ENCODE measurements at places on chromosomes 4 and X.

DNA sequence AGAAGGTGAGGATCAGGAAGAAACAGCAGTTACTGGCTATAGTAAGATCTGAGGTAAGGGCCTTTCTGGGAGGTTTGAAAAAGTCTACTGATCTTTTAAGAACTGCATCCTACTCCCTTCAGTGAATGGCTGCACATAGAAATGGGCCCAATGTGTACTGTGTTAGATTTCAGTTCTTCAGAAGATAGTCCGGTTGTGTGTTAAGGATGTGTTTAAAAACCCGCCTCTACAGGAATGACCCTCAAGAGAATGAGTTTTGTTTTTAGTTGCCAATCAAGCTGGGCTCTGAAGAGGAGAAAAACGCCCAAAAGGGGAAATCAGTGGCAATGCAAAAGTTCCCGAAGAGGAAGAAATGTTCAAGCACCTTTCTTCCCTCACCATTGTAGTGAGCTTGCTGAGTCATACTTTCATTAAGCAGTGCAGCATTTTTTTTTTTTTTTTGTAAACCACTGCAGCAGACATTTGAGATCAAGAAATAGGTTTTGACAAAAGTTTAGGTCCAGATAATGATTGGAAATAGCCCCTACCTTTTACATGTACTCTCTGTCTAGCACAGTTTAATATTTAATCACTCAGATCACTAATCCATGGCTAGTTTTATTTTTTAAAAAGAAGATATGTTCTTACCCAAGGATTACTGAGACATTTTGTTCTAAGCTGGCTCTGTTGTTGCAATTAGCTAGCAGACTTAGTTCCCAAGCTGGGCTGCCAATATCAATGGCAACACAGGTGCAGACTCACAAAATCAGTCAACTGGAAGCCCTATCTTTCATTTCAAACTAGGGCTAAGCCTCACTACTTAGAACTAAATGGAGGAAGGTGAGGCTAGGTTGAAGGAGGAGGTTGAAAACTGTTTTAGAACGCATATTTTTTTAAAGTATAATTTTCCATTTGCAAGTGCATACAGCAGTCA is 7.0 kb upstream of the TRPC5OS start:
- DNase-seq, result no peak

DNA sequence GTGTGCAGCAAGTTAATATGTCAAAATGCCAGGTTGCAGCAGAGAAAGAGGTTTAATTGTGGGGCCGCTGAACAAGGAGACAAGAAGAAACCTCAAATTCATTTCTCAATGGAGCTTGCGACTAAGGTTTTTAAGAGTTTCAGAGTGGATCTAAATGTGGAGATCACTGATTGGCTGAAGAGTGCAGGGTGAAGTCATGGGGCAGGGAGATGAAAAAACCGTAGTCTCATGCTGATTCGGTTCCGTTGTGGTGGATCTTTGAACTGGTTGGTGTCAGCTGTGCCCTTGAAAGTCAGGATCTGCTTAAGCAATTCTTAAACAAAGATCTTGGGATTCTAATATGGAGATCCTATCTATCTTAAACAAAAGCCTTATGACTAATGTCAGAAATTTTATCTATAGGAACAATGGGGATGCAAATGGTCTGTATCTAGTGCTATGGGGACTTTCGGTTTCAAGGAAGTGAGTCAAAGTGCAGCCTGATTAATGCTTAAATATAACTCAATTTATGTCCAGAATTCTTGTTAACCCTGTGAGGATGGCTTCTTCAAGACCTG is 173.9 kb upstream of the CENPE start:
- no peak for DNase-seq

GRCh38 chr4:169209388-169209883 is 61.3 kb downstream of the SH3RF1 start:
- DNase-seq, result no peak

DNA sequence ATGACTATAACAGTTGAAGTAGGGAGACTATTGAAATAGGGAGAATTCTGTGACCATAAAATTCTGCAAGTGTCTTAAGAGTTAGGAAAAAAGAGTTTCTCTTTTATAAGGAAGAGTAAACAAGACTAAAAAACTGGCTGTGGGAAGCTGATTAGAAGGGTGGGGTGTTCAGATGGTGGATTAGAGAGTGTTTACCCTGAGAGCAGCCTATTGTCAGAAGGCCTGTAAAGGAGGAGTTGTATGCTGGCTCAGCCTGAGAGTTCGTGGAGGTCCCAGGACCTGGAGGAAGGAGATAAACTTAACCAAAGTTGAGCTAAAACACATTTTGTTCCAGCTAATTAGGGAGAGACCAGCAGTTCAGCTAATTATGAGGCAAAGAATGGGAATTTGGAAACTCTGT is 629.7 kb downstream of the PCDH7 start:
- no peak for DNase-seq

DNA sequence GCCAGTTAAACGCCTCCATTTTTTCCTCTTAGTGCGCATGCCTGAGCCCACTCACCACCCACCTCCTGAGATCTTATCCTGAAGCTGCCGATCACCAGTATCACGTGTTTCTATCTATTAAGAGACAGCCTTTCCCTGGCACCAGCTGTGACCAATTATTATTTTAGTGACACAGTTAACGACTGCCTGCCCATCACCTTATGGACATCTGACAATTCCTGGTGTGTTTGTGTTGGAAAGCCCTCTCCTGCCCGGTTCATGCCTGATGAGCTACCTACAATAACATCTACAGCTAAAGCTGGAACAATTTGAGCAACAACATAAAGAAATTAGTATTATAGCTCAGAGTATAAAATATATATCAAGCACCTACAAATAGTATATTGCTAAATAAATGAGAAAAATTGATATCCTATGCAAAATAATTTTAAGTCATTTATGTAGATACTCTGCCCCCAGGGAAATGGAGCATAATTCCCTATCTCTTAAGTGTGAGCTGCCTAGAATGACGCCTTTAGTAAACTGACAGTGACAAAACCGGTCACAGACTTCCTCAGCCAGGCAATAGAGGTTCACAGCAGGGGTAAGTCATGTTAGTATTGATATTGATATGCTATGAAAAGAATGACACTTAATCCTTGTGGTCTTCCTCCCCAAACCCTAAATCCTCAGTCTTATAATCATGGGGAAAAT is 862.2 kb downstream of the TRAM1L1 start:
- no peak for DNase-seq

- no peak for DNase-seq
Measured at GRCh38 chr4:1987721-1988326, 20.9 kb downstream of the NELFA start.

Measured in stimulated activated CD8-positive, alpha-beta memory T cell treated with anti-CD3 and anti-CD28 coated beads, Interleukin-15, amount 100 ng/mL, for 48 hours (primary cell).